NCI-H146 (cell line): ENCODE measurements at places on chromosomes 2 and 18.

DNA sequence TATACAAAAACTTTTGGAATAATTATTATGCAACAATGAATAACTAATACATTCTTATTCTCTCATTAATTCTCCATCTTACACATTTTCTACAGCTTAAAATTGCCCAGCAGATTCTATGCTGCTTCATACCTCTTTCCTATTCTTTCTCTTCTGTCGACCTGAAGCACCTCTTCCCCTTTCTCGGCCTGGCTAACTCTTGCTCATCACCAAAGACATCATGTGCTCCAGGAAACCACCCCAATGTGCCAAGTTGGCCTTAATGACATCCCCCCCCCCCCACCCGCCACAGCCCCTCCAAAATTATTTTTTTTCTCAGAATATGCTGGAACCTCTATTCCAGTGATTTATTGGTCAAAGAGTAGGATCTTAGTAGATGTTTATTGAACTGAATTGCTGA is 43.6 kb downstream of the ZNF521 start:
- DNase-seq, result no peak

GRCh38 chr2:112021290-112021689 is 33.8 kb upstream of the TMEM87B start:
- no peak for DNase-seq

DNA sequence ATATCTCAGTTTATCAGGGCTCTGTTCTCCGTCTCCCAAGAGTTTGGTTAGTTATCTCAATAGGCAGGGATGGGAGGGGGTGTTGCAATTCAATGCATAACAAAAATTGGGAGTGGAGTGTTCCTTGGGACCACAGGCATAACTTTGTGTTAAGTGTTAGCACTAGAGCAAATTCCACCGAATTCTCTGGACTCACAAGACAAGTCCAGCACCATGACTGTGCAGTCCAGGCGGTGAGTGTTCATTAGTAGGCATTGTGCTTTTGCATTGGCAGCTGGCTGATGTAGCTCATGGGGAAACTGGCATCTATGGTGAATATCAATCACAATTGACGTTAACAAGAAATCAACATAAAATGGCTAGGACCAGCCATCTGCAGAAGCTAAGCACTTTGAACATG is 79.0 kb upstream of the CABLES1 start:
- no peak for DNase-seq

DNA sequence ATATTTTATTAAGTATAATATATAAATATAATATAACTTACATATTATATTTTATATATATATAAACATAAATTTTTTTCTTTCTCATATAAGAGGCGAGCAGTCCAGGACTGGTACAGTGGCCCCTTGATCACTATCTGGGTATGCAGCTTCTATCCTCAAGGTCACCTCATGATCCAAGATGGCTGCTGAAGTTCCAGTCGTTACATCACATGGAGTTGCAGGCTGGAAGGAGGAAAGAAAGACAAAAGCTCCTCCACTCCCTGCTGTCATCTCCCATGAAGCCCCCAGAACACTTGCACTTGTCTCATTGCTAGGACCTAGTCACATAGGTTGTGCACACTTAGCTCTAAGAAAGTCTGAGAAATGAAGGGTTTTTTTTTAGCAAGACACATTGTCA is 145.1 kb upstream of the SLC1A4 start:
- DNase-seq, result no peak
